ENCODE measurements at places on chromosomes 11 and 22.

- peak; percentile 62 for DNase-seq
Observed at GRCh38 chr11:22624742-22625447, 728 bp downstream of the FANCF start.

- no peak for DNase-seq
Observed at GRCh38 chr22:39205344-39206021, 39.3 kb downstream of the PDGFB start.

GRCh38 chr11:4639931-4640330 lies 2.7 kb downstream of the OR51D1 start:
- no peak for DNase-seq

GRCh38 chr11:46330563-46331281 lies 16.5 kb upstream of the DGKZ start:
- DNase-seq, result no peak

GRCh38 chr22:31532060-31532459 lies 35.7 kb downstream of the SFI1 start:
- DNase-seq, result no peak

DNA sequence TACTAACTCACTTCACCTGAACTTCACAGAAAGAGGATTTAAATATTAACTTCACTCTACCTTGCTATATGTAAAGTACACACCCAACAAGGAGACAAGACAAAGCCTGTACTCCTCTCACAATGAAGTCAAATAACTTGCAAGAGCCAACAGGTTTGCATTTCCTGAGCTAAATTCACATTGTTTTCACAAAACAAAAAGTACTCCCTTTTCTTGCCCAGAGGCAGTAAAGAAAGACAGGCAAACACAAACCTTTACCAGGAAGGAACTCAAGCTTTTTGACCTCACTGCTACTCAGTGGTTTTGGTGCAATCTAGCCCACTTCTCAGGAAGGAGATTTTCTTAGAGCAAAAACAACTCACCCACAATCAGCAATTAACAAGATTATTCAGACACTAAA lies 15.7 kb downstream of the USP28 start:
- no peak for DNase-seq

DNA sequence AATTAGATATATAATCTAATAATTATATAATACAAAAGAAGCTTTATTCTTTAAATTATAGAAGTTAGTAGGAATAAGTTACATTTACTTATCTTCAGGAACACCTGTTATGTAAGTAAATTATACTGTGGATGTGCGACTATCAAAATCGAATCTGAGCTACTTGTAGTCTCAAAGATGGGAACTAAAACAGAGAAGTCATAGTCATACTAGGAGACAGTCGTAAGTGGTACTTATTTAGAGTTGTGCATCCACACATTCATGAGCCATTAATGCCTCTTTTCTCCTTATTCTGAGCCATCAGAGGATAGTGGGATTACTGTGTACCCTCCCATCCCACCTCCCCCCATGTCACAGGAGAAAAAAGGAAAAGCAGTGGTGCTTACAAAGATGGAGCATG lies 114.4 kb downstream of the CADM1 start:
- DNase-seq, result no peak

DNA sequence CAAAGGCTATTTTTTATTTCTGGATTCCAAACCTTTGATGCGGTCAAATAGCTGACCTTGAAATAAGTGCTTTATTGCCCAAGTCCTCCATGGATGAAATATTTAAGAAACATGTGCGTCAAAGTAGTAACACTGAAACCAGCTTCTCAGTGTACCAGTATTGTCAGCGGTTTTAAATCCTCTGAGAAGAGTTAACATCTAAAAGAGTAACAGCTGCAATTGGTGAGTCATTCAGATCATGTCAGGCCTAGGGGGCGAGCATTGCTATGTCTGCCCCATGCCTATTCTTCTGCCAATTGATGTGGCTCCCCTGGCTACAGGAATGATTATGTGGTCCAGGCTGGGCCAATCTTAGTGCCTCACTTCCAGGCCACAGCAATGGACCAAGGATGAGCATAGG lies 263.3 kb upstream of the SORL1-AS1 start:
- DNase-seq, result no peak

DNA sequence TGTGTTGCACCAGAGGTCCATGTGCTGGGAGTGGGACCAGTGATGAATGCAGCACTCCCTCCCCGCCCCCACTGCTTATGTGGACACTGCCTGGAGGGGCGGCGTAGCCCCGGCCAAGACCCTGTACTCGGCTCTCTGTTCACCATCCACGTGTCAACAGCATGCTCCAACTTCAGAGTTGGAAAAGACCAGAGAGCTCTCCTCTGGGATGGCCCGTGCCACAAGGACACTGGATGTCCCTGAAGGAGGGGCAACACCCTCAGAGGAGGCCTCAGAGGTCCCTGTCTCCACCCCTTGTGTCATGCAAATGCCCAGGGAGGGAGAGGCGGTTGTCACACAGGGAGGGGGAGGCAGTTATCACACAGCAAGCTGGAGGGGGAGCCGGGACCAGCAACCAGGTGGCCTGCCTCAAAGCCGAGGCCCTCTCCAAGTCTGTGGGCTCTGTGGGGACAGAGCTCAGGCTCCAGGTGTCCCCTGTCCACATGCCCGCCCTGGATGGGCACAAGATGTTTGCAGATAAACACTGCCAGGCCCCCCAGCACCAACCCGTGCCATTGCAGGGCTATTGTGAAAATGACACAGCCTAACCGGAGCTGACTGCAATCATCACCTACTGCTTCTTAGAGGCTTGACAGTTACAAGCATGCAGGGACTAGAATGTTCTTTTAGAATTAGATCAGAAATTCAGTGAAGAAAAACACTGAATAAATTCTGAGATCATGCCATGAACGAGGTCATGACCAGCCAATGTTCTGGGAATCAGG lies 121.1 kb downstream of the PHF21B start:
- no peak for DNase-seq

- DNase-seq, result peak; percentile 92
Observed at GRCh38 chr22:38056969-38057891, at the start of gene PICK1. PICK1 (plus strand) TSS chr22:38057404; CDS start chr22:38057810, 406 bp downstream.

DNA sequence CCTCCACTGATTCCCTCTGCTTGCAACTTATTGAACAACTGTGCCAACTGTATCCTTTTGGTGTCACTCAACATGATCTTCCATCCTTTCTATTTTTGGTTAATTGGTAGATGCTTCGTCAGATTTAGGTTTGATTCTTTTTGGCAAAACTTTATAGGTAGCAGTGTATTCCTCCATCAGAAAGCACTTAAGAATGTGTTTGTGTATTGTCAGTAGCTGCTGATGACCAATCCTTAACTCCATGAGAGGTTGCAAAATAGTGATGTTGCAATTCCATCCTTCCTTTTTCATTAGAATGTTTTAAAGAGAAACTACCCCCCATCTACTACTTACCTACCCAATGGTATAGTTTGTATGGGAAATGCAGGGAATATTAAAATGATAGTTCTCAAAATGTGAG lies 22.1 kb downstream of the FAM76B start:
- DNase-seq, result no peak

GRCh38 chr11:115383431-115383830 lies 120.8 kb downstream of the CADM1 start:
- no peak for DNase-seq

GRCh38 chr11:27353593-27354358 lies 9.2 kb downstream of the CCDC34 start:
- DNase-seq, result no peak

DNA sequence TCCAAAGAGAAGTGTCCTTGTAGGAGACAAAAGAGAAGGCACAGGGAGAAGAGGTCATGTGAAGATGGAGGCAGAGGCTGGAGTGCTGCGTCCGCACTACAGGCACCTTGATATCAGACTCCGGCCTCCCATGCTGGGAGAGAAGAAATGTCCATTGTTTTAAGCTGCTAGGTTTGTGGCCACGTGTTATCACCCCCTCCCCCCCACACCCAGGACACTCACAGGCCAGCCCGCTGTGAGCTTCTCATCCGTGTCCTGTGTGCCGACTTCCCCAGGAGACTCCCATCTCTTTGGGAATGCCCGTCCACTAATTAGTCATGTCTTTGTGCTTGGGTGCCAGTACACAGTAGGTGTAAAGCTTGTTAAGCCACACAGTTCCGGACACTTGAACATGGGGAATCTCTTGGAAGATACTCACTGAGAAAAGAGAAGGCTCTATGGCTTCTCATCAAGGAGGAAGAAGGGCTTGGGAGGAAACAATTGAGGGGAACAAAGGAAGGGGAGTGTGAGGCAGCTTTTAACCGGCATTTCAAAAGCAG lies 1234.7 kb downstream of the TBC1D22A start:
- no peak for DNase-seq

GRCh38 chr22:31439808-31440207 lies 40.4 kb downstream of the DRG1 start:
- no peak for DNase-seq

- DNase-seq, result no peak
Observed at GRCh38 chr11:114244726-114245394, 51.3 kb upstream of the NNMT start.

DNA sequence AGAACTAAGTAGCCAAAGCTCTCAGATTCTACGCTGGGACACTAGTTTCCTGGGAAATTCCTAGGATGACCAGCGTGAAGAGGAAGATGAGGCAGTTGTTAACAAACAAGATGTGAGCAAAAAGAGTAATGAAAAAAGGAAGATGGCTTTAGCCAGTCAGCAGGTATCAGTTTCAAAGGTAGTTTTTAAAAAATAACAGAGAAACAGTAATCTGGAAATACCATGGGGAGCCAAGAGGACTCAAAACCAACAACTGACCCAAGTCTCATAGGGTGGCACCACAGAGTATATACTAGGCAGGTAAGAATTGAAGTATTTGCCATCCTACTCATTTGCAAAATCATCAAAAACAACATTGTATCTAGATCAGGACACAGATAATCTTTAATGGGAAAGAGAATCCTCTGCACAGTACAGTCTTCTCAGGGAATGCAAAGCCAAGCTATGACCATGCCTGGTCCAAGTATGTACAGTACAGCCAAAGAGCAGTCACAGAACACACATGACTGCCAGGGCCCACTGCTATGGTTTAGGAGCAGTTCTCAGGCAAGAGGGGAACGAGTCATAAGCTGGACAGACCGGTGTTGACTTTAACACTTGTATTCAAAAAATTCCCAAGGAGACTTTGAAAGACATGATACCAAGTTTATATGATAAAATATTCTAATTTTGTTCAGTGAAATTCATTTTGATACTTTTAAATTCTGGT lies 20.6 kb downstream of the MSANTD4 start:
- no peak for DNase-seq

DNA sequence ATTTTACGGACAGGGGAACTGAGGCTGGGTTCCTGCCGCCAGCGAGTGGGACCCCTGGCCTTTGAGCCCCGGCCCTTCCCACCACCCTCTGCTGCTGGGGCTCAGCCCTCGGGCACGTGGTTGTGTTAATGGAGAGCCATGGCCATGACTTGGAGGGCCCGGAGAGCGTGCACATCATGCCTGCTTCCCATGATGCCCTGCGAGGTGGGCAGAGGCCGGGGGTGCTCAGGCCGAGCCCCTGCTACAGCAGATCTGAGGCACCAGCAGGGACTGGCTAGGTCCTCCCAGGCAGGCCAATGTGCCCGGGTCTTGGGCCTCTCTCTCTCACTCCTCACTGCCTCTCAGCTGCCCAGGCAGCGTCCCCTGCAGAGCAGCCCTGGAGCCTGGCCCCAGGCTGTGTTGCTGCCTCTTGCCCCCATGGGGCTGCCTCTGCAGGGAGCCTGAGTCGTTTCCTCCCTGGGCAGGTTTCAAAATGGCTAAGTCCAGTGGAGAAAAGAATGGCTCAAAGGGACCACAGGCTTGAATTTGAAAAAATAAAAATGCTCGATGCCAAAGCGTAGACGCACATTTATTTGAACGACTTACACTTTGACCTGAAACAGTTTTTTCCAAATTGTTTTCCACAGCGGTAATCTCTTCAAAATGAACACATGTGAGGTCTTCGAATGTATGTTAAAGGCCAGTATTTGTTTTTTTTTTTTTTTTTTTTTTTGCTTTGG lies 72.6 kb upstream of the CLDN5 start:
- DNase-seq, result no peak

DNA sequence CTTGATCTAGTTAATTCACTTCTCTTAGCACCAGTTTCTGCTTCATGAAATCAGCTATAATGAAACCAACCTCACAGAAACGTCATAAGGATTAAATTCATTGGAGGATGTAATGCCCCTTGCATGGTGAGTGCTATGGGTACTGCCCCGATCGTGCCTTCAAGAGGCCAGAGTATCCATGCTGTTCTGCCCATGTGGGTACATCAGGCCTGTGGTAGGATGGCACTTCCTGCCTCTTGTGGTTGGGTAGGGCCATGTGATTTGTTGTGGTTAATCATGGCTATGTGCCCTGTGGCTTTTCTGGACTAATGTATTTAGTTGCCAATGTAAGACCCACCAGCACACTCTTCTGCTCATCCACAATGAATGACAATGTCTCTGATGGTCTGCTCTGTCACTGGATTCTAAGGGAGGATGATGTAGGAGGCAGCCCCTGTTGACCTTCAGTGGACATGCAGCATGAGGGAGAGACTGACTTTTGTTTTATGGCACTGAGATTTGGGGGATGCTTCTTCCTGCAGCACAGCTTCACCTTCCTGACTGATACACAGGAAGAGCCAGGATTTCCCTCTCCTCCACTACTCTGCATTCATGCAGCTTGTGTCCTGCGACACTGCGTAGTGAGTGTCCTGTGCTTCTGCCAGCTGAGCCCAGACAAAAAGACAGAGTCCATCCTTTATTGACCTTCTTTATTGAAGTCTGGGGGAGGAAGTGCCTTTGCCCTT lies 66.2 kb downstream of the DHCR7 start:
- DNase-seq, result no peak

DNA sequence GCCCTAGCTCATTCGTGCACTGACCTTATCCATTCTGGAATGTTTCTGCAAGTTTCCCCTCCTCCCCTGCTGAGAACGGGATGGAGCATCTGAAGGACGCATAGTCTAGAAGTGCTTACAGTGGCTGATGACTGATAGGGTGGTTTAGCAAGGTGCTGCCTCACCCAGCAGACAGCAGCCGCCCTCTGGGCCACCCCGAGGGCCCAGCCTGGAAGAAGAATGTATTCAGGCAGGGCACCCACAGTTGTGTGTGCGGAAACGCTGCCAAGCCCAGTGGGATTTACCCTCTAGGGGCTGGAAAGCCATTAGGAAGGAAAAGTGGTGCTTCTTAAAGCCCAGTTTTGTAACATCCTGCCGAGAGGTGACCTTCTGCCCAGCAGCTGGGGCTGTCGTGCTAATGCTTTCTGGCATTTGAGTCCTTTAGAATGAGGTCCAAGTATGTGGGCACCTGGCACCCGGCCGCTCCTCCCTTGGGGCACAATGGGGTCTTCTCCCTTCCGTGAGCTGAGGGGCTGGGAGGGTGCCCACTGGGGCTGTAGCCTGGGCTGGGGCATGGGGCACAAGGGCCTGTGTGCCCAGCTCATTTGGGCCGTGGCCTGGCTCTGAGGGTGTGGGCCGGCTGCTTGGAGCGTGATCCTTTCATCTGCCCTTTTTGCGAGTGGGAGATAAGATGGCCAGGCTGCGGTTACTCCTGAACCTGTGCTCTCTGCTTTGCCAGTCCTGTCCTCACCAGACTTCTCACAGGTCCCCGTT lies 14.4 kb downstream of the FBLN1 start:
- no peak for DNase-seq

DNA sequence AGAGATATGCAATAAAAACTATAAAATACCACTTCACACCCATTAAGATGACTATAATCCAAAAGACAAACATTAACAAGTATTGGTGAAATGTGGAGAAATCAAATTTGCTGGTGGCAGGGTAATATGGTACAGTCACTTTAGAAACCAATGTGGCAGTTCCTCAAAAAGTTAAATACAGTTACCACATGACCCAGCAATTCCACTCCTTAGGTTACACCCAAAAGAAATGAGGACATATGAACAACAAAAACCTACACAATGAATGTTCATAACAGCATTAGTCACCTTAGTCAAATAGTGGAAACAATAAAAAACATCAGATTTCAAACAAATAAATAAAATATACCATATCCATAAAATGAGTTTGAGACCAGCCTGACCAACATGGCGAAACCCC lies 52.6 kb downstream of the RDX start:
- no peak for DNase-seq
